ENCODE measurements at places on chromosomes 12 and 14.

DNA sequence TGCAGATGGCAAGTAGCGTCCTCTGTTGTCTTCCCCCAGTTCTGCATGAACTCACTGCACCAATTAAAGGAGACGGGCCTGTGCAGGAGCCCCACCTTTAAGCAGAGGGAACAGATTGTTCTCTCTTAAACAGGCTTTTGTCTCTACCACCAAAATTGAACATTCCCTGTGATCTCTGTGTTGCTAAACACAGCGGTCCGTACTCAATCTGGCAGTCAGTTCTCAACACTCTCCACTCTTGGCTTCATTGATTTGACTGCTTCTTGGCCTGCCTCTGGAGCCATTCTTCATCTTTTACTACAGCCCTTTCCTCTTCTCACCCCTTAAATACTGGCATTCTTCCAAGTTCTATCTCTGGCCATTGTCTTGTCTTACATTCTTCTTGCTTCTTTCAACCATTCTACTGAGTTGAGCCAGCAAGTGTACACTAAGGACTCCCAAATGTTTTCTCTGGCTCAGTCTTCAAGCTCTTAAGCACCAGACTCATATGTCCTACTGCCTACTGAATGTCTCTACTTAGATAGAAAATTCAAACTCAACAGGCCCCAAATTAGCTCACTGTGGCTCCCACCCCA is 8.0 kb upstream of the NT5DC3 start:
- DNase-seq: no peak

GRCh38 chr12:19891936-19892591 is 452.8 kb downstream of the AEBP2 start:
- no peak for DNase-seq

- no peak for DNase-seq
Observed at GRCh38 chr12:663293-663871, at the start of gene NINJ2. Gene NINJ2 (minus strand): TSS chr12:663445. CDS start chr12:663360, 85 bp downstream.

DNA sequence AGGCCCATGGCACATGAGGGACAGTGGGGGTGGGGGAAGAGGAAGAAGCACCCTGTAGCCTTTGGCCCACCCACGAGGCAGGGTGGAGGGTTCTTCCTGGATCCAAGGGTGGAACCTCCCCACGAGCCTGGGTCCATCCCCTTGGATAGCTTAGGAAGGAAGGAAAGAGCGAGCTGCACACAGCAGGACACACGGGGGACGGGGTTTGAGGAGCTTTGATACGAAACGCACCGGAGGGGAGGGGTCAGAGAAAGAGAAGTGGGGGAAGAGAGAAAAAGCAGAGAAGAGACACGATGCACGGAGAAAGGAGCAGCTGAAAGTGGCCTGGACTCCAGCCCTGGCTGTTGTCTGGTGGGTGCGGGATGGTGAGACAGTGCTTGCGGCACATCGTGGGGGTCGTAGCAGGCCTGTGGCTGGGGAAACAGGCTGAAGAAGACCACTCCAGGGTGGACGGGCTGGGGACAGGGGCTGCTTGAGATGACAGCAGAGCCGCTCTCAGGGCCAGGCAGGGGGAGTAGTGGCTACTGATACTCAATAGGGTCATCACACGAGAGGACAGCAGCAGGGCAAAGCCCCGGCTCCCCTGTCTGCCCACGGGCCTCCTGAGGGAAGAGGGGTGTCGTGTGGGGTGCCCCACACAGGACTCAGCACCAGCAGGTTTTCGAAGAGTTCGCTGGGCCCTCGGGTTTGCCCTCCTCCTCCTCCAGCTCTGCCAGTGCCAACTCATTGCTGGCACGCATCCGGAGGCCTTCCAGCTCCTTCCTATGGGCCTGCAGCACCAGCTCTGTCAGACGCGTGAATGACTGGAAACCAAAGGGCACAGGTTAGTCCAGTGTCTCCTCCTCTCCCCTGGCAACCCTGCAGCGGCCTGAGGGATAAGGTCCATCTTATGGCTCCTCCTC is 5.4 kb upstream of the GPX2 start:
- DNase-seq: no peak

DNA sequence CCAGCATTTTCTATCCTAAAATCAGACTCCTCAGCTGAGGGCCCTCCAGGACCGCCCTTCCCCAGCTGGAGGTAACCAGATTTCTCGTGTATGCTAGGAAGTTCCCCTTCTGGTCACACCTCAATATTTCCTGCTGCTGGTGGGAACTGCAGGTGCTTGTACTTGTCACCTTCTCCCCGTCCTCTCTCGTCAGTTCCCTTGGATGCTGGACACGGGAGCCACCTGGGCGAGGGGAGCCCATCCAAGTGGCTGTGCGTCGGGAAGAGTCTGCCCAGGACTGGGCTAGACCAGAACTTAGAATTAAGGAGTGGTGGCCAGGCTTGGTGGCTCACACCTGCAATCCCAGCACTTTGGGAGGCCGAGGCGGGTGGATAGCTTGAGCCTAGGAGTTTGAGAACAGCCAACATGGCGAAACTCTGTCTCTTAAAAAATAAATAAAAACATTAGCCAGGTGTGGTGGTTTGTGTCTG is 23.2 kb upstream of the KIF26A start:
- DNase-seq: no peak
